Colonic mucosa (tissue), 4 donors: ENCODE measurements at places on chromosomes 1 and 21. TPM values are rescaled to one million over a fixed set of nuclear protein-coding genes. Genes with fewer than 3 reads are reported as not detected.
A peak's percentile ranks its signal among the peaks of the same experiment; 100 is the strongest.

- no peak for DNase-seq
Observed at GRCh38 chr21:34083357-34083756, 10.0 kb downstream of the MRPS6 start.

DNA sequence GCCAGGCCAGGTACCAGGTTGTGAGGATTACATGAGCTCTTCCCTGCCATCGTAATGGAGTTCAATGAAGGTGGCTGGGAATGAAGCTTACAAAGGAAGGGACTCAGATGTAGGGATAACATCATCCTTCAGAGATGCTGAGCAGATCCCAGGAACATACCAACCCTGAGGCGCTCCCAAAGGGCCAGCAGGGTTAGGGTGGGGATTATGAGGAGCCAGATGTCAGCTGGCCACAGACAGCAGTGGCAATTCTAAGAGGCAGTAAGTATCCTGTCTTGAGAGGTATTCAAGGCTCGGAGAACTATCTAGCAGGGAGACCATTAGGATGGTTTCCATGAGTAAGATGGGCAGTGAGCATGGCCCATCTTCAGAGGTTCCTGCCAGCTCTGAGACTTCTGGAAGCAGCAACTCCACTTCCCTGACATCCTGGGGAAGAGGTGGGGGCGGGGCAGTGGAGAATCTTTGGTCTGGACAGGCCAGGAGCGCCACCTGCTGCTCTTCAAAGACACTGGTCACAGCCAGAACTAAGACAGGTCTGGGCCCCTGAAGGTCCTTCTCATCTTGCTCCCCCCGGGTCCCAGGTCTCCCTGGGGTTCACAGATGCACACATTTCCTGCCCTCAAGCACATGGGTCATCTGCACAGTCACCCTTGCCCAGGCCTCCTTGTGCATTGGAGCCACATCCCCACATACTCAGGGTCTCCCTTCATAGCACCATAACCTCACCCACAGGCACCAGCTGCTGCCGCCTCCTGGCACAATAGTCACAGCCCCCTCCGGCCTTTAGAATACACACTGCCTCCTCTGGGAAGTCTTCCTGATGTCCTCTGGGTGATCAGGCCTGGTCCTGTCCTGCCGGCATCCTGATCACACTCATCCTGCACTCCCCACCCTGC lies 2.7 kb upstream of the SDC3 start:
- peak; percentile 91 for DNase-seq

DNA sequence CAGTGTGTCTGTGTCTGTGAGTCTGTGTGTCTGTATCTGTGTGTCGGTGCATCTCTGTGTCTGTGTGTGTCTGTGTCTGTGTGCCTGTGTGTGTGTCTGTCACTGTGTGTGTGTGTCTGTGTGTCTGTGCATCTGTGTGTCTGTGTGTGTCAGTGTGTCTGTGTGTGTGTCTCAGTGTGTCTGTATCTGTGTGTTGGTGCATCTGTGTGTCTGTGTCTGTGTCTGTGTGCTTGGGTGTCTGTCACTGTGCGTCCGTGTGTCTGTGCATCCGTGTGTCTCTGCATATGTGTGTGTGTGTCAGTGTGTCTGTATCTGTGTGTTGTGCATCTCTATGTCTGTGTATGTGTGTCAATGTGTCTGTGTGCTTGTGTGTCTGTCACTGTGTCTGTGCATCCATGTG lies 44.7 kb upstream of the POFUT2 start:
- DNase-seq, result no peak

Gene S100A9
- 34.9 TPM for total RNA-seq

DNA sequence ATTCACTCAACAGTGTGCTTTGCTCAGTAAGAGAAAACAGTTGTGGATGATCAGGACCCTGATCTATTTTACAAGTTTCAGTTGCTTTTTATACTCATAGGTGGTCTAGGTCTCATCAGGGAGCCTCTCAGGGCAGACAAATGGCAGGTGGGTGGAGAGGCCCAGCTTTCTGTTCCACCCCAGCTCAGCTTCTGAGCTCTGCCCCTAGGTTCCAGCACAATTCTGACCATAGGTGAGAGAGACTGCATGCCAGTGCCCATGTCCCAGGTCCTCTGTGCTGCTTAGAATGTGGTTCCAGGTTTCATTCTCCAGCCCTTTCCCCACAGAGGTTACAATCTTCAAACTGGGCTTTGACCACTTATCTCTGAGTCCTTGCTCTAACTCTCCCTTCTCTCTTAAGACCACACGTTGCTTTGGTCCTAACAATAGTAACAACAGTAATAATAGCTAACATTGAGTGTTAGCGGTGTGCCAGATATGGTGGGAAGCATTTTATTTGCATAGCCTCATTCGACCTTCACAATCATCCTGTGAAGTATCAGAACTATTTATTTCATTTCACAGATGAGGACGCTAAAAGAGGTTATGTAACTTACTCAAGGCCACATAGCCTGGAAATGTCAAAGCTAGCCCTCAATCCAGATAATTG lies 19.6 kb upstream of the DUSP10 start:
- no peak for DNase-seq

Gene LCE3C
- total RNA-seq, result not detected

GRCh38 chr1:223007935-223008334 lies 135.1 kb downstream of the TLR5 start:
- no peak for DNase-seq

DNA sequence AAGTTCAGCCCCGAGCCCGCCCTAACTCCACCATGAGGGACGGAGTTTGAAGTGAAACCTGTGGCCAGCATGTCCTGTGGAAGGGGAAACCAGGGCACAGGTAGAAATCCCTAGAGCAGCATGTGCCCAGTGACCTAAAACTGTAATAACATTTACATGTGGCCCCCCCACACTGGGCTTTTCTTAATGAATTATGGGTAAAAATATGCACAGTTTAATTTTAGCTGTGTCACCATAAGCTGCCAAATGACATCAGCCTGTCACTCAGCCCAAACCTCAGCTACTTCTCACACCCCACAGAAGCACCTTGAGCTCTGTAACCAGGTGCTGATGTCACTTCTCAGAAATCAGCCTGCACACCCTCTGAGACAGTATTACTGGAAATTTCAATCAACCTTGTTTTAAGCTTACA lies 50.0 kb upstream of the SLC19A1 start:
- DNase-seq, result no peak

DNA sequence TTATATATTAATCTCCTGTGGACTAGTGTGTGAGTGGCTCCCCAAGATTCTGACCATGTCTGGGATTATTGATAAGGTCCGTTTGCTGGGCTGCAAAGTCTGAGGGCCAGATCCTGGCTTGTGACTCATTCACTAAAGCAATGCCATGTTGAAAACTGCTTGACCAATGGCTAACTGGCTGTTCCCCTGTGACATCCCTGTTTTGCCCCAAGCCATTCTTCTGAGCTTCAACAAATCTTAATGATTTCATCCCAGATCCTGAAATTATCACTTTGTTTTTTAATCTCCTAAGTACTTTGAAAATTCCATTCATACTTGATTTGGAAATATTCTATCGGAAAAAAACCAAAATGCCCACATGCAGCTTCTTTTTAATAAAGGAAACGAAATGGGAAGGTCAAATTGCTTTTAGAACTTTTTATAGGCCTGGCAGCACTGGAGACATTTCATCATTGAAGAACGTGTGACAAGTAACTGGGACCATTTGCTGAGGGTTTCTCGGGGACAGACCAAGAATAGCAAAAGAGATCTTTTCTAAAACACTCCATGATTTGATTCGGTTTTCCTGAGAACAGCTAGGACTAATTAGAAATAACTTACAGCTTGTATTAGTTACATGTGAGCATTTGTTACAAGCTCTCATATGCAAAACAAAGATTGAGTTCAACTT lies 121.3 kb downstream of the TGFB2 start:
- DNase-seq, result no peak

DNA sequence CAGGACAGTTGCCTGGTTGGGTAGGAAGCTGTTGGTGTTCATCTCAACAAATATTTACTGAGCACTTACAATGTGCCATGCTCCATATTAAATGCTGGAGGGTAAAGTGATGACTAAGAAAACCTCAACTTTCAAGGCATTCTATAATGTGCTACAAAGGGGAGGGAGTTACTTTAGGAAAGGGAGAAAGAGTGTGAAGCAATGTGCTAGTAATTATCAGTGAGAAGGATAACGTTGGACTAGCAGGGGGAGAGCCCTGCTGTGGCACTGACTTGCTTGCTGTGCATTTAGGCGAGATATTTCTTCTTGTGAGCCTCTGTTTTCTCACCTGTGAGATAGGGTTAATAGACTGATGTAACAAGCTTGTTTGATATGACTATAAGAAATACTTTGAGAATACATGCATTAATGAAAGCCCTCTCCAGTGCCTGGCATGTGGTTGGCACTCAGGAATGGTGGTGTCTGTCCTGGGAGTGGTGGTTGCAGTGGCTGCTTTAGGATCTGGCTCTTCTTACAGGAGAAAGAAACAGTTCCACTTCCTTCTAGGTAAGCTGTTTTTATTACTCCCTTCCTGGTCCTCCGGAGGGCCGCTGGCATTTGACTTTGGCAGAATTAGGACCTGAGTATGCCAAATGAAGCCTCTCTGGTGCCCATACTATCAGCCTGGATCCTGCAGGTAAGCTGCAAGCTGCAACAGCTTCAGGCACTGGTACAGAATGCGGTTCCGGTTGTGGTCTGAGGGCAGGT lies 111.1 kb upstream of the COA6 start:
- DNase-seq, result no peak

GRCh38 chr1:94084547-94084946 lies 36.4 kb downstream of the ABCA4 start:
- DNase-seq, result no peak
